Psoas muscle (tissue), 8 donors: ENCODE measurements at places on chromosomes 6 and 20. TPM values are rescaled to one million over a fixed set of nuclear protein-coding genes. Genes with fewer than 3 reads are reported as not detected.

- no peak for DNase-seq
Measured at GRCh38 chr6:72175916-72176315, 289.6 kb downstream of the RIMS1 start.

GRCh38 chr6:84500726-84501125, 263.7 kb downstream of the TBX18 start:
- DNase-seq, result no peak

- no peak for DNase-seq
Measured at GRCh38 chr20:25739615-25740320, 43.1 kb upstream of the ZNF337 start.

The RBM24 gene
- total RNA-seq, result 215 TPM

The EDN1 gene
- 3.7 TPM for total RNA-seq
